Adrenal gland (tissue), 19 donors: ENCODE measurements at places on chromosomes 13 and 19. TPM values are rescaled to one million over a fixed set of nuclear protein-coding genes. Genes with fewer than 3 reads are reported as not detected.
A peak's percentile ranks its signal among the peaks of the same experiment; 100 is the strongest.

The ZNF888 gene
- 4.7 TPM for total RNA-seq

The ZNF486 gene
- total RNA-seq: 2.0 TPM

The CABP5 gene
- not detected for total RNA-seq

The LGI4 gene
- 1.00 TPM for total RNA-seq

The ZNF229 gene
- total RNA-seq: 6.9 TPM

The NLRP11 gene
- total RNA-seq: not detected

The RXFP2 gene
- total RNA-seq: not detected

The CFAP97D2 gene
- not detected for total RNA-seq

The LMTK3 gene
- total RNA-seq: 2.2 TPM

The ADAT3 gene
- 6.5 TPM for total RNA-seq

The YJEFN3 gene
- total RNA-seq: 2.7 TPM

The FXYD1 gene
- 2.0 TPM for total RNA-seq

GRCh38 chr19:5644037-5644436 lies 21.2 kb downstream of the SAFB start:
- DNase-seq: no peak
- peaks cover 70% of the 10 kb centered on the region for H3K36me3 ChIP-seq
- H3K27me3 ChIP-seq: no peaks in the 10 kb centered on the region

- H3K4me3 ChIP-seq: no peak overlapping the region
- no peak for DNase-seq
- H3K36me3 ChIP-seq: no peaks in the 10 kb centered on the region
- H3K4me1 ChIP-seq: no peaks in the 10 kb centered on the region
- H3K27me3 ChIP-seq: no peaks in the 10 kb centered on the region
These were observed 113.5 kb upstream of the EDNRB start for GRCh38 chr13:78032132-78032531.

- H3K27ac ChIP-seq: no peak overlapping the region
- no peak for DNase-seq
- no peak overlapping the region for H3K4me3 ChIP-seq
- peaks cover 35% of the 10 kb centered on the region for H3K27me3 ChIP-seq
These were observed 2.2 kb upstream of the PLK5 start for GRCh38 chr19:1521636-1522035.

- no peaks in the 10 kb centered on the region for H3K27me3 ChIP-seq
- H3K36me3 ChIP-seq: no peaks in the 10 kb centered on the region
- H3K27ac ChIP-seq: peak overlapping the region; percentile 13
- peak; percentile 93 for DNase-seq
- no peak overlapping the region for H3K4me3 ChIP-seq
- H3K4me1 ChIP-seq: peaks cover 16% of the 10 kb centered on the region
These were observed 34.6 kb upstream of the KATNAL1 start for GRCh38 chr13:30341815-30342570.

GRCh38 chr19:14519245-14519859 lies 1.2 kb upstream of the DNAJB1 start:
- peaks cover 31% of the 10 kb centered on the region for H3K4me1 ChIP-seq
- H3K27me3 ChIP-seq: no peaks in the 10 kb centered on the region
- DNase-seq: no peak
- peak overlapping the region; percentile 99 for H3K27ac ChIP-seq
- H3K4me3 ChIP-seq: peak overlapping the region; percentile 8
- no peaks in the 10 kb centered on the region for H3K36me3 ChIP-seq

GRCh38 chr13:100423375-100423774 lies 165.2 kb downstream of the GGACT start:
- H3K27ac ChIP-seq: no peak overlapping the region
- no peaks in the 10 kb centered on the region for H3K27me3 ChIP-seq

DNA sequence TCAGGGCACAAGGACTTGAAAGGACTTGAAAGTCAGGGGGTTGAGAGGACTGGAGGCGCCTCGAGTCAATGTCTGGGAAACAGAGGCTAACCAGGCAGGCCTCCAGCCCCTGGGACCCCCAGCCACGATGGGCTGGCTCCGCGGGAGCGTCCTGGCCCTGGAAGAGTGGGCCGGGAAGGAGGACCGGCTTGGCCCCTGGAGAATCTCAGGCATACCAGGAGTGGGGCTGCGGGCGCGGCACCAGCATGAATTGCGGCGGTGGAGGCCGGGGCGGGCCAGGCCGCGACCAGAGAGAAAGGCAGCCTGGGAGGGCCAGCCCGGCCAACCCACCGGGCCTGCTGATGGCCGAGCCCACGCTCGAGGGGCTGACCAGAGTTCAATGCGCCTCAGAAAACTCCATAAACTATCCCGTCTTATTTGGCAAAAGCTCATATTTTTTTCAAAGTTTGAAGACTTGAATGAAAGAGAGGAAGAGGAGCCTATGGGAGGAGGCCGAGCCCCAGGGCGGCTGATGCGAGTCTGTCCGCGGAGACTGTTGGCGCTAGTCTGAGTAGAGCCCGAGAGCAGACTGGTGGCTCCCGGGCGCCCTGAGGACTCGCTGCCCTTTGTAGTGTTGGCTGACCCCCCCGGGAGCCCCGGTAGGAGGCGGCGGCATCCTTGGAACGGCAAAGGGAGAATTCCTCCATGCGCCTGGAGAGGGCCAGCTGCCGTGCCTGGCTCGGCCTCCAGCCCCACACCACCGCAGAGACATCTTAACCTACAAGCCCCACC lies 68.0 kb downstream of the MLLT1 start:
- DNase-seq: peak; percentile 15
- H3K4me3 ChIP-seq: no peak overlapping the region
- no peaks in the 10 kb centered on the region for H3K27me3 ChIP-seq
- H3K4me1 ChIP-seq: no peaks in the 10 kb centered on the region

- no peak for DNase-seq
- no peak overlapping the region for H3K4me3 ChIP-seq
- no peak overlapping the region for H3K27ac ChIP-seq
These were observed 69.8 kb downstream of the KDM4B start for GRCh38 chr19:5038631-5039271.

GRCh38 chr13:76637641-76638141 lies 248.5 kb downstream of the KCTD12 start:
- DNase-seq: no peak
- no peaks in the 10 kb centered on the region for H3K36me3 ChIP-seq
- no peak overlapping the region for H3K27ac ChIP-seq
- H3K27me3 ChIP-seq: no peaks in the 10 kb centered on the region

DNA sequence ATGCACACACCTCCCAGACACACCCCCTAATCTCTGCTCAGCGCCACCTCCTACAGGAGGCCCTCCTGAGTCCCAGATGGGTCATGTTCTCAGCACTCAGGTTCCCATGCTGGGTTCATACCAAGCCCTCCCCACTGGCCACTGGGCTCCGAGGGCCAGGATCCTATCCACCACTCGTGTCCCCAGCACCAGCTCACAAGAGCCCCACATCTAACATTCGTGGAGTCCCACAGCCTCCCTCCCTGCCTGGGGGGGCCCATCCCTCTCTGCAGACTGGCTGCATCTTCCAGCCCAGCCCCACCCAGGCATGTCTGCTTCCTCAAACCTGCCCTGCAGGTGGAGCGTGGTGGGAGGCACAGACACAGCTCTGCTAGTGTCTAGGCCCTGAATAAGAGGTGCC lies 227.4 kb downstream of the TUBA3C start:
- no peaks in the 10 kb centered on the region for H3K36me3 ChIP-seq
- H3K4me3 ChIP-seq: no peak overlapping the region
- no peak for DNase-seq
- H3K27me3 ChIP-seq: no peaks in the 10 kb centered on the region
- no peaks in the 10 kb centered on the region for H3K4me1 ChIP-seq

DNA sequence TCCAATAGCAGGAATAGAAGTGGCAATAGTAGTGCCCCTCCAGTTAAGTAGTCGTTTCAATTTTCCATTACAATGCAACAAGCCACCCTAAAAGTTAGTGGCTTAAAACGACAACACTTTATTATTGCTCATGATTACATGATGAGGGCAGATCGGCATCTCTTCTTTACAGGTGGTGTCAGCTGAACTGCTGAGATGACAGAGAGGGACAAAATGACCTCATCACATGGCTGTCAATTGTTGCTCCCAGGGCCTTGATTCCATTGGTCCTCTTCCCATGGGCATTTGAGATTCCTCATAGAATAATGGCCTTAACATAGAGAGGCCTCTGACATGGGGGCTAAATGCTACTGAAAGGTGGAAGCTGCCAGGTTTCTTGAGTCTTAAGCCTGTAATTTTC lies 679.8 kb upstream of the KLHL1 start:
- H3K27me3 ChIP-seq: no peaks in the 10 kb centered on the region
- H3K4me1 ChIP-seq: no peaks in the 10 kb centered on the region
- H3K36me3 ChIP-seq: no peaks in the 10 kb centered on the region
- H3K4me3 ChIP-seq: no peak overlapping the region
- DNase-seq: no peak

GRCh38 chr13:41231025-41231677 lies 32.2 kb downstream of the MTRF1 start:
- no peak for DNase-seq
- H3K4me1 ChIP-seq: no peaks in the 10 kb centered on the region
- no peaks in the 10 kb centered on the region for H3K27me3 ChIP-seq

- H3K36me3 ChIP-seq: no peaks in the 10 kb centered on the region
- H3K4me3 ChIP-seq: no peak overlapping the region
- no peak overlapping the region for H3K27ac ChIP-seq
These were observed 13.9 kb downstream of the TFDP1 start for GRCh38 chr13:113598481-113598880.

- no peak overlapping the region for H3K27ac ChIP-seq
- no peaks in the 10 kb centered on the region for H3K27me3 ChIP-seq
- no peaks in the 10 kb centered on the region for H3K36me3 ChIP-seq
- no peak overlapping the region for H3K4me3 ChIP-seq
- peak; percentile 79 for DNase-seq
- H3K4me1 ChIP-seq: peaks cover 8% of the 10 kb centered on the region
These were observed 1.5 kb downstream of the HIPK4 start for GRCh38 chr19:40388481-40388880.

DNA sequence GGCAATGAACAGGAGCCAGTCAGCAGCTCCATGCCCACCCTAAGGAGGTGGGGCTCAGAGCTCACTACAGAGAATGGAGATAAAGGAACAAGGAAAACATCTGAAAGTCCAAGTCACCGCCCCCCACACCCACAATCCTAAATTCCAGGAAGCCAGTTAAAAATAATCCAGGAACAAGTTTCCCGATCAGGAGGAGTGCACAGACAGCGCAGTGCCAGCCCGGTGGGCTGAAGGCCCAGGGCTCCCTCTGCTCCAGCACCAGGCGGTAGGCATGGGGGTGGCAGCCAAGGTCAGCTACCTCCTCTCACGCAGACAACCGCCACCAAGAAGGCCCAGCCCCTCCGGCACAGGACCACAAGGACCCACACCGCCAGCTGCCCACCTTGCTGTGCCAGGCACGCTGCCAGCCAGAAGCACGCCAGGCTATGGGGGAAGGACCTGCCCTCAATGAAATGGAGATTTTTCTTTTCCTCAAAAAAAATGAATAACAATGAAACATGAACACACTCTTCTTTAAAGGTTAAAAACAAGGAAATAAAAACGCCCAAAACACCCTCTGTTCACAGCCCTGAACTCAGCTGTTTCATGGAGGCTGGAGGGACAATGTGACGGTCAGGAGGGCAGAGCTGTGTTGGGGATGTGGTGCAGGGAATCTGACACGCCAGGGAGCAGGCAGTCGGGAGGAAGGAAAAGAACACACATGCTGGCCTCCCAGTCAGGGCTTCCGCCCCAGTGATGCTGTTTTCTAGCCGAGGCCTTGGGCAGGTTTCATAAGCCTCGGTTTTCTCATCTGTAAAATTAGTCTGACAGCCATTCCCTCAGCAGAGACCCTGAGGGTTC lies 11.0 kb downstream of the STK24 start:
- peak overlapping the region; percentile 41 for H3K27ac ChIP-seq
- peaks cover 66% of the 10 kb centered on the region for H3K4me1 ChIP-seq
- DNase-seq: peak; percentile 62
- no peak overlapping the region for H3K4me3 ChIP-seq
- H3K27me3 ChIP-seq: no peaks in the 10 kb centered on the region

DNA sequence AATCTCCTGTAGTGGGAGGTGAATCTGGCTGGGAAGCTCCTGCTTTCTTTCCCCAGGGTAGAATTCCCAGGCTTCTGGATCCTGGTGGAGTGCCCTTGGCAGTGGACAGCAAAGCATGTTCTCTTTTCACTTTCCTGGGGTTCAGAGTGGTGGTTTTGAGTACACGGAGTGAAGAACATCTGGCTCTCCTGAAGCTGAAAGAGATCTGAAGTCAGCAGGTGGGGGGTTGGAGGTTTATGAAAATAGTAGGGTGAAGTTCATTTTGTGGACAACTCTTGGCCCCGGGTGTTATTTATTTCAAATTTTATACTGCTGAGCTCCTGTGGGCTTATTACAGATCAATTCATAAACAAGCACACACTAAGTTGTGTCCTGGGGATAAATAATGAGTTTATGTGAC lies 497.3 kb downstream of the KLF5 start:
- H3K4me1 ChIP-seq: no peaks in the 10 kb centered on the region
- no peaks in the 10 kb centered on the region for H3K36me3 ChIP-seq
- H3K27me3 ChIP-seq: no peaks in the 10 kb centered on the region
- H3K27ac ChIP-seq: no peak overlapping the region
- no peak overlapping the region for H3K4me3 ChIP-seq

DNA sequence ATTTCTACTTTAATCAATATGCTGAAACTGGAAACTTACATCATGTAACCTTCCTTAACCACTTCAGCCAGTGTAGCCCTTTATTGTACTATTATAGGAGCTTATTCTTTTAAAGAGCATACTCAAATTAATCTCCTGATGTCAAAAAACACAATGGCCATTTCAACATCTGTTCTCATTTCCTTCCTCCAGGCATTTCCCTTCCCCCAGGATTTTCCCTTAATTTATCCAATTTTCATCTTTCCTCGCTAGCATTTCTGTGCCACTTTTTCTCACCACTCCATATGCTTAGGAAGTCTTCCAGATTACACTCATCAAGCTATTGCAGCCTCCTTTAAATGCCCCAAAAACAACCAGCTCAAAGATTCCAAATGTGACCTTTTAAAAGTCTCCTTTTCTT lies 265.0 kb downstream of the PCDH9 start:
- H3K27me3 ChIP-seq: no peaks in the 10 kb centered on the region
- no peak overlapping the region for H3K4me3 ChIP-seq
- no peaks in the 10 kb centered on the region for H3K4me1 ChIP-seq
- H3K27ac ChIP-seq: no peak overlapping the region
- no peaks in the 10 kb centered on the region for H3K36me3 ChIP-seq
- no peak for DNase-seq

DNA sequence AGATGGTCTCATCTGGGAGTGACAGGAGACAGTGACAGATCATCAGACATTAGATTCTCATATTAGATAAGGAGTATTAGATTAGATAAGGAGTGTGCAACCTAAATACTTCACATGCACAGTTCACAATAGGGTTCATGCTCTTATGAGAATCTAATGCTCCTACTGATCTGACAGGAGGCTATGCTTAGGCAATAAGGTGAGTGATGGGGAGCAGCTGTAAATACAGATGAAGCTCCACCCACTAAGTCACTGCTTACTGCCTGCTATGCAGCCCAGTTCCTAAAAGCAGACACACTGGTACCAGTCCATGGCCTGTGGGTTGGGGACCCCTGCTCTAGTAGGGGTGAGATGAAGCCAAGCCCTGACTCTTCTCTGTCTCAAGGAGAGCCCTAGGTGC lies 10.0 kb upstream of the IGFL3 start:
- H3K27ac ChIP-seq: no peak overlapping the region
- no peak overlapping the region for H3K4me3 ChIP-seq
- H3K4me1 ChIP-seq: no peaks in the 10 kb centered on the region
- H3K27me3 ChIP-seq: peaks cover 3% of the 10 kb centered on the region
- H3K36me3 ChIP-seq: no peaks in the 10 kb centered on the region

GRCh38 chr19:38812841-38813320 lies at the start of gene LGALS4:
Gene LGALS4, minus strand, starts transcription at chr19:38812945. Its CDS starts 59 bp downstream, at chr19:38812886.
- no peak within 1 kb of the TSS for H3K4me3 ChIP-seq
- H3K4me1 ChIP-seq: no peaks in the 10 kb centered on the region
- no peaks in the 10 kb centered on the region for H3K27me3 ChIP-seq
- H3K36me3 ChIP-seq: peaks cover 29% of the 10 kb centered on the region
- H3K27ac ChIP-seq: no peak within 1 kb of the TSS

- no peak for DNase-seq
- H3K27me3 ChIP-seq: peaks cover 54% of the 10 kb centered on the region
- H3K4me3 ChIP-seq: no peak overlapping the region
- no peaks in the 10 kb centered on the region for H3K4me1 ChIP-seq
- no peak overlapping the region for H3K27ac ChIP-seq
These were observed 803 bp downstream of the FLT3 start for GRCh38 chr13:28099396-28100149.
